ENCODE measurements at places on chromosomes 5 and 9.

- no peak for DNase-seq
These were observed 67.0 kb upstream of the SPOCK1 start for GRCh38 chr5:137566118-137566541.

DNA sequence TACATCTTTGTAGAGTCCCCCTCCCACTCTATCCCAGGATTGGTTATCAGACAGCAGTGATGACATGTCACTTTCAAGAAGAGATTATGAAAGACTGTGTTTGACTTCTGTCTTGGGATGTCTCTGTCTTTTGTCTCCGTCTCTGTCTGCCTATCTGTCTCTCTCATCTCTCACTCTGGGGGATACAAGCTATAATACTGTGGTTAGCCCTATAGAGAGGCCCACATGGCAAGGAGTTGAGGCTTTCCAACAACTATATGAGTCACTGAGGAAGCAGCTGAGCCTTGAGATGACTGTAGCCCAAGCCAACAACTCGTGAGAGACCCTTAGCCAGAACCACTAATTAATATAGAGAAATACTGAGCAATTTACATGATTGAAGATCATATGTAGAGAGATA is 284.8 kb downstream of the PDE4D start:
- no peak for DNase-seq

- no peak for DNase-seq
These were observed 164.5 kb downstream of the SPATA31D1 start for GRCh38 chr9:82153032-82153431.

- DNase-seq, result no peak
These were observed 3.9 kb downstream of the ENHO start for GRCh38 chr9:34518896-34519295.

- DNase-seq, result no peak
These were observed 114.2 kb downstream of the TTC39B start for GRCh38 chr9:15192856-15193255.

GRCh38 chr5:20340126-20340525 is 352.1 kb upstream of the CDH18 start:
- no peak for DNase-seq

- no peak for DNase-seq
These were observed 65.5 kb upstream of the RXRA start for GRCh38 chr9:134260801-134261200.

DNA sequence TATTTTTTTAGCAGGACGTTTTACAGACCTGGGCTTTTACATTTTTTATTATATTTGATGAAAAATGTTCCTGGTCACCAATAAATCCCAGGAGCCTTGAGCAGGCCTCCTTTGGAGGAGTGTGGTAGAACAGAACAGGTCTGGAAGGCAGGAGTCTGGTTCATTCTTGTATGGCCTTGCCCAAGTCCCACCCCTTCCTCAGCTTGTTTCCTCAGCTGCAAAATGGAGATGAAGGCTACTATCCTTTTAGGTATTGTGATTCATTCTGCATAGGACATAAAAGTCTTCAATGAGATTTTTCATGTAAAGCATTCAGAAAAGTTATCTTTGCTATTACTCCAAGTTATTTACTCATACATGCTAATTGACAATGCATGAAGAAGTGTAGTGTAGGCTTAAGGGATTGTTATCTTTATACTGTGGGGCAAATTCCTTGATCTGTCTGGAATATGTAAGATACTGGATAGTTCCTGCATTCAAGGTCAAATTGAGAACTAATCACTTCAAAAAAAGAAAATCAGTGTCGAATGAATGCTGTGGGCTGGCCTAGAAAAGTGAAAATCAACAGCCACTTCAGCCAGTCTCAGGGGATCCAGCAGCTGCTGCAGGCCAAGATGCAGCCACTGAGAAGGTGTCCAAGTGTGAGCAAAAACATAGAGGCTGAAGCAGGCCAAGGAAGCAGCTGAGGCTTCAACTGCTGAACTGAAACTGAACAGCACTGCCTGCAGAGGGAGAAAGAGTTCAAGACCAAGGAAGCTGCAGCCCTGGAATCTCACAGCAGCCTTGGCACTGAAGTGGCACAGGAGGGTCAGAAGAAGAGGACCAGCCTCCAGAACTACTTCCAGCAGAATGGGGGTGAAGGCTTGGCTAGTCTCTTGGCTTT is 15.5 kb upstream of the SLC36A3 start:
- DNase-seq, result no peak

DNA sequence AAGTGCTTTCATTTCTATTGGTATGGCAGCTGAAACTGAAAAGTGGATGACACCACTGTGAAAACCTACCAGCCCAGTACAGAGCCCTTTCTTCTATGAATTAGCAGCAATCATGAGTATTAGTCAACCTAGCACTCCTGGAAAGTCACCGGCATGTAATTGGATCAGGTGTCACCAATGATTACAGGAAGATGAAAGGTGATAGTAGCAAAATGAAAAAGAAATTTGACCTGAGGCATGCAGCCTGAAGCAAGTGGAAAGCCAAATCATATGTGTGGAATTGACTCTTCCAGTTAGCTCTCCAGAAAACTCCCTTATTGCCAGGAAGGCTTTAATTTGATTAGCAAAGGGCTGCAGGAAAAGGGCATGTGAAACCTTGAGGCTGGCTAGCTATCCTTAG is 81.2 kb upstream of the NAA35 start:
- DNase-seq, result no peak

DNA sequence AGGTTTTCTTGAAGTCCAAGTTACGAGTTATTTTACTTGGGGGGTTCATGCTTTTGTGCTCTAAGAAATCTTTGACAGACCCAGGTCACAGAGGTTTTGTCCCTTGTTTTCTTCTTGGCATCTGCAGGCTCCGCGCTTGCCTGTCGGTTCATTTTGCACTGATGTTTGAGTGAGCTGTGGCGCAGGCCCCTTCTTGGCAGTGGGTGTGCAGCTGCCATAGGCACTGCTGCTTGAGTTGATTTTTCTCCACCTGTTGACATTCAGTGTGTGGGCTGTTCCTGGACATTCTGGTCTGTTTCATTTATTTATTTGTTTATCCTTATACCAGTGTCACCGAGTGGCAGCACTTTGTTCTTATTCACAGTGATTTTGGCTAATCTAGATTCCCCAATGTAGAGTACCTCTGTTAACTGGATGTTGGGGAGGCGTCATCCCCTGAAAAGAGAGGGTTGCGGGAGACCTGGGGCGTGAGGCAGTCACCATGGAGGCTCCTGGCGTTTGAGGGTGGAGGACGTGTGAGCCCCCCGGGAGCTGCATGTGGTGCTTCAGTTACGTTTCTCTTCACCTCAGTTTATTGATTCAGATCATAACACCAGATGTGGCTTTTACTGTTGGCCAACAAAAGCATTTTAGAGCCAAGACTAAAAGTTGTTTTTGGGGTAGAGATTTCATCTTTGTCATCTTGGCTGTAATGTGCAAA is 121.4 kb upstream of the CACNA1B start:
- DNase-seq, result no peak

GRCh38 chr9:76898786-76899185 is 7.1 kb downstream of the PRUNE2 start:
- no peak for DNase-seq

DNA sequence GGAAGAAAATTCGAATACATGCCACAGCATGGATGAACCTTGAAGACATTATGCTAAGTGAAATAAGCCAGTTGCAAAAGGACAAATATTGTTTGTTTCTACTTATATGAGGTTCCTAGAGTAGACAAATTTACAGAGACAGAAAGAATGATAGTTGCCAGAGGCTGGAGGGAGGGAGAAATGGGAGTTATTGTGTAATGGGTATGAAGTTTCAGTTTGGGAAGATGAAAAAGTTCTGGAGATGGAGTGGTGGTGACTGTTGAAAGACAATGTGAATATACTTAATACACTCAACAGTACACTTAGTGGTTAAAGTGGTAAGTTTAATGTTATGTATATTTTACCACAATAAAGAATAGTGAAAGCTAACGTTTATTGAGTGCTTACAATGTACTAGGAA is 99.6 kb upstream of the SLC44A1 start:
- DNase-seq, result no peak

- DNase-seq, result no peak
These were observed 210.2 kb upstream of the ISL1 start for GRCh38 chr5:51172903-51173626.

DNA sequence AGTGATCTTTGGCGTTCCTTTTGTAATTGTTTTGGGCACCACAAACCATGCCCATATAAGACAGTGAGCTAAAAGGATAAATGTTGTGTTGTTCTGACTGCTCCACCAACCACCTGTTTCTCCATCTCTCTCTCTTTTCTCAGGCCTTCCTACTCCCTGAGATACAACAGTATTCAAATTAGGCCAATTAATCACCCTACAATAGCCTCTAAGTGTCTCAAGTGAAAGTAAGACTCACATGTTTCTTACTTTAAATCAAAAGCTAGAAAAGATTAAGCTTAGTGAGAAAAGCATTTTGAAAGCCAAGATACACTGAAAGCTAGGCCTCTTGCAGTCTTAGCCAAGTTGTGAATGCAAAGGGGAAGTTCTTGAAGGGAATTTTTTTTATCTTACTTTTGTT is 268.8 kb upstream of the NREP start:
- no peak for DNase-seq

DNA sequence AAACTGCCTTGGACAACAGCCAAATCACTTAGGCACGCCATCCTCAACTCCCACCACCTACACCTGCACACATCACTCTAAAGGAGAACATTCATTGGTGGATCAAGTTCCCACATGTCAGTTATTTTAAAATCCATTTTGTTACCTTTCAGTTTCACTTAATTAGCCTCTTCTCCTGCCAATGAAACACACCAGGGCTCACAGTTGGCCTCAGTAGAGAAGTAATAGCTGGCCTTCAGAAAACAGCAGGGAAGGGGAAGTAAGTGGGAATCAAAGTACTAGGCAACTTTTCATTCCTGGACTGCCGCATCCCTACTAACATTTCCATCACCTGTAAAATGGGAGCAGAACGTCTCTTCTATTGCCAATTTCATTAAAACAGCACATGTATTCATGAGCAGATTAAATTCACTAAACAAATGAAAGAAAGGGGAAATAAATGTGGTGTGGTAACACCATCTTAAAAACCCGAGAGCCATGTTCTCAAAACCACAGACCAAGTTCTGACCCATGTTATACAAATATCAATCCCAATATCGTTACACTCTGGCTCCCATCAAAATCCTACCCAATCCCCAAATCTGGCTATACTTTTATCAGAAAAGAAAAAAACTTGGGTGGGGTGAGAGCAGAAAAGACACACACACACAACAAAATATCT is 1.7 kb downstream of the SIL1 start:
- no peak for DNase-seq

DNA sequence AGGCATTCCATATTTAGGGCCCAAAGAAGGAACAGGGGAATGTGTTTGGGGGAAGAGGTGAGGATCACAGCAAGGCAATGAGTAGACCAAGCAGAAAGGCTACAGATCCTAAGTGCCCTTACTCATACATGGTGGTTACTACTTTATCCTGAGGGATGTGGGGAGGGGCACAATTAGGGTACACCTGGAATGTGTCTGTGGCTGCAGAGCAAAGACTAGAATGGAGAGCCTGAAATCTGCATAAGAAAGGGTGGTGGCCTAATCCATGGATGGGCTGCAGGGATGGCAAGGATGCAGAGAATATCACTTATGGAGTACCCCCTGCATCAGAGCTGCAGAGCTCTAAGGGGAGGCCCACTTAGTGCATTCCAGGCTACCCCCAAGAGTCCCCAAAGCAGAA is 352.6 kb upstream of the TRPC7 start:
- DNase-seq, result no peak

GRCh38 chr5:67233075-67233474 is 36.5 kb upstream of the CD180 start:
- DNase-seq, result no peak

DNA sequence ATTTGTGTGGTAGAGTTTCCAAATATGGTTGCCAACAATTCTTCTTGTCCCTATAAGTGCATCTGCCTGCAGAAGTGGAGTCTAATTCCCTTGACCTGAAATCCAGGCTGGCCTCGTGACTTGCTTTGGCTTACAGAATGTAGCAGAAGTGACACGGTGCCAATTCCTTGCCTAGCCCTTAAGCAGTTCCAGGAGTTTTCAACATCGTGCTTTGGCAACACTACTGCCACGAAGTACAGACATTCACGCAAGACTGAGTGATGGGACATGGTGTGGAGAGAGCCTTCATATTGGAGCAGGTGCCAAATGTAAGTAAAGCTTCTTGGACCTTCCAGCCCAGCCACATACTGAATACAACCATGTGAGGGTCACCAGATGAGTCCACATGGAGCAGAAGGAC is 92.9 kb upstream of the NEK6 start:
- DNase-seq, result no peak

DNA sequence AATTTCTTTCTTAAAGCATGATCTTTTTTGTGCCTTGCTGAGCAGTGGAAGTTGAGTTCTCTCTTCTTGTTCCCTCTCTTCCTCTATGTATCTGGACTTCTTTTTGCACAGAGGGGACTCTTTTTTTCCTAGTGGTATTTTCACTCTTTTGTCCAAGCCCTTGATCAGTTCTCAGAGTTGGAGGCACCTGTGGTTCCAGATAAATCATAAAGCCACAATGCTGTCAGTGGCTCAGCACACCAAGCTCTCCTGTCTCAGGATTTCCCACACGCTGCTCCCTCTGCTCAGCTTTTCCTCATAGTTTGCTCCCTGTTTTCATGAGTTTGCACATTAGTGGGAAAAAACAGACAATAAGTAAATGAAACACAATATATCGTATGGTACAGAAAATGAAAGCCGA is 110.3 kb upstream of the ZNF608 start:
- DNase-seq, result no peak

DNA sequence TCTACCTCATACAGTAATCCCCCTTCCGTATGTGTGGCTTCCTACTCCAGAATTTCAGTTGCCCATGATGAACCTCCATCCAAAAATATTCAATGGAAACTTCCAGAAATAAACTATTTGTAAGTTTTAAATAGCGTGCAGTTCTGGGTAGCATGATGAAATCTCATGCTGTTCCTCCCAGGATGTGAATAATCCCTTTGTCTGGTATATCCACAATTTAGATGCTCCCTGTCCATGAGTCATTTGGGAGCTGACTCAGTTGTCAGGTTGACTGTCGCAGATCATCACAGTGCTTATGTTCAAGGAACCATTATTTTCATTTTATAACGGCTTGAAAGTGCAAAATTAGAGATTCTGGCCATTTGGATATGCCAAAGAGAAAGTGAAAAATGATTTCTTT is 290.1 kb upstream of the CDH9 start:
- DNase-seq, result no peak

- DNase-seq, result no peak
These were observed 31.7 kb upstream of the BASP1 start for GRCh38 chr5:17185773-17186172.

DNA sequence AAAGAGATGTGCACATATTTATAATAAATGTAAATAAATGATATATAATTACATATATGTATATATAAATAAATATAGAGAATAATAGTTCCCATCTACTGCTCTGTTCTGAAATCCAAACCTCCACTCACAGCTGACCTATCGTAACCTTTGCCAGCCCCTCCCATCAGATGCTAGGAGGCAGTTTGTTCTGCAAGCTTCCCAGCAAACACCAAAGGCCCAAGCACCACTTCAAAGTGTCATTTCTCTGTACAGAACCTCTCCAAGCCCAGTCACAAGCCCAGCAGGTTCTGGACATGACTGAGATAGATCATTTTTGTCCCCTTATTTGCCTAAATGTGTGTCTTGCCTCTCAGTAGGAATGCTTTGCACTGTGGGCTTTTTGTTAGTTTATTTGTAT is 62.4 kb downstream of the MFAP3 start:
- no peak for DNase-seq

Measured in activated T-helper 9 cell treated with anti-CD3 and anti-CD28 coated beads, Interleukin-2, amount 50 U/mL, for 16 hours (primary cell).